ENCODE measurements at places on chromosomes 3 and 15.

GRCh38 chr3:108509871-108510270, 525 bp downstream of the MYH15 start:
- H3K36me3 ChIP-seq: no peaks in the 10 kb centered on the region
- no peak overlapping the region for H3K27ac ChIP-seq
- DNase-seq: no peak
- H3K4me1 ChIP-seq: no peaks in the 10 kb centered on the region

DNA sequence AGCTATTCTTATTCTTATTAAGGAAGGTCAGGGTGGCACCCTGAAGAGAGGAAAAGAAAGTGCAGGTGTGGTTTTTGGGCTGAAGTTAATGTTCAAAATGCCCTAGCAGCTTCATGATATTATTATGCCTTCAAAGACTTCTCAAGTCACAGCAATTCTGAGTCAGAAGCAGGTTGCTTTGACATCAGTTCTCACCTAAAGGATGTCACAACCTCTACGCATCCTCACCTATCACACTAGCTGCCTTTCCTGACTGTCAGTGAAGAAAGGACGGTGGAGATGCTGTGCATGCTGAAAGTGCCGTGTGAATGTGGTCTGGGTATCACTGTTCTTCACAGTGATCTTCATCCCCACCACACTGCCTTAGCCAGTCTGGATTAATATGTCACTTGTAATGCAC, 49.6 kb downstream of the NPTN start:
- H3K27ac ChIP-seq: no peak overlapping the region
- no peak for DNase-seq
- no peaks in the 10 kb centered on the region for H3K27me3 ChIP-seq
- peaks cover 1% of the 10 kb centered on the region for H3K4me1 ChIP-seq

GRCh38 chr3:134964226-134964625, 169.2 kb downstream of the EPHB1 start:
- no peak overlapping the region for H3K4me3 ChIP-seq
- no peaks in the 10 kb centered on the region for H3K4me1 ChIP-seq
- H3K27me3 ChIP-seq: no peaks in the 10 kb centered on the region
- H3K36me3 ChIP-seq: no peaks in the 10 kb centered on the region

- H3K4me1 ChIP-seq: peaks cover 34% of the 10 kb centered on the region
- no peaks in the 10 kb centered on the region for H3K27me3 ChIP-seq
- H3K27ac ChIP-seq: no peak within 1 kb of the TSS
- H3K36me3 ChIP-seq: no peaks in the 10 kb centered on the region
- peak; percentile 72 for DNase-seq
- H3K4me3 ChIP-seq: no peak within 1 kb of the TSS
Observed at GRCh38 chr3:112640930-112641801, at the start of gene CCDC80. Gene CCDC80 (minus strand): TSS chr3:112641143. CDS start chr3:112639905, 1,238 bp downstream.

All from lung (tissue), 17 donors.